ENCODE measurements at places on chromosomes 11 and 22. TPM values are rescaled to one million over a fixed set of nuclear protein-coding genes. Genes with fewer than 3 reads are reported as not detected.
A peak's percentile ranks its signal among the peaks of the same experiment; 100 is the strongest.

Gene FAM227A
- 0.17 TPM for total RNA-seq

- no peak for DNase-seq
Measured at GRCh38 chr11:99065121-99065520, 44.4 kb downstream of the CNTN5 start.

Gene RFPL2
- not detected for total RNA-seq

- no peak for DNase-seq
Measured at GRCh38 chr11:94869186-94869585, 101.0 kb downstream of the AMOTL1 start.

Gene CCDC88B
- total RNA-seq: 0.07 TPM

GRCh38 chr11:57458060-57458409 lies 2.3 kb upstream of the RTN4RL2 start:
- peak; percentile 37 for DNase-seq

DNA sequence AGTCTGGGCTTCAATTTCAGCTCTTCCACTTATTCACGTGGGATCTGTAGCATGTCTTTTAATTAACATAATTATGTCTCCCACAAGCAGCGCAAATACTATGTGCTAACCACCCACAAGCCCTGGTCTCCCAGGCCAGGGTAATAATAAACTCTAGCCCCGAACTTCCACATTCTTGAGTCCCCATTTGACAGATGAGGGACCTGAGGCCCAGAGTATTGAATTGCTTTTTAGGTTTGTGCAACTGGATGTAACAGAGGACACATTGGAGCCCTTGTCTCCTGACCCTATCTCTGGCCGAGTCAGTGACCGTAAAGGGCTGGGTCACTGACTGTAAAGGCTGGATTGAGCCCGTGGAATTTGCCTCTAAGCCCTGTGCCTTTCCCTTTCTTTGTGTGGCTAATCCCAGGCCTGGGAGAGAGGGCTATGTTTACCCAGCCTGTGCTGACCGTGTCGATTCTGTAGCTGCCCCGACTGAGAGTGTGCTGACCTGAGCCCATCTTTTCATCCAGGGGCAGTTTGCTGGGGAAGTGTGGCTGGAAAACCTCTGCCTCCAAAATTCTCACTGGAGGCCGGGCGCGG lies 3.9 kb downstream of the CRYBB2 start:
- DNase-seq: no peak

GRCh38 chr11:19349340-19350025 lies 108.7 kb upstream of the E2F8 start:
- peak; percentile 30 for DNase-seq

Gene RAC2
- 5.0 TPM for total RNA-seq

DNA sequence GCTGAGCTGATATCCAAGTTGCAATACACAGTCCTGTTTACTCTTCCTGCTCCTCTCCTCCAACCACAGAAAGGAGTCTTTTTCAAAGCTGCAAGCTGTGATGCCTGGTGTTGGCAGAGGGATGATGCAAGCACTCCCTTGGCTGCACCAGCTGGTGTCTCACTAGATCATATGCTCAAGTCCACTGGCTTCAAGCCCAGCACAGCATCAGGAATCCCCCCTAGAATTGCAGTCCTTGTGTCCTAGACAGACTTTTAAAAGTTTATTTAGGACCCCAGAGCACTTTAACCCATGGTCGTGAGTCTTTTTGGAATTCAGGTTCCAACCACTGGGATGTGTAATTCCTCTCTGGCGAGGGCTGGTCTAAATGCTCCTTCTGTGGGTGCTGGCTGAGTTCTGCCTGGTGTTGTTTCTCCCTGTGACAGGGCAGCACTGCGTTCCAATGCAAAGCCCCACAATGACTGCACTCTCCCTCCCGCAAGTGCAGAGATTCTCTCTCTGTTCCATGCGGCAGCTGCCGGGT lies 1.9 kb upstream of the HEPN1 start:
- DNase-seq: no peak

DNA sequence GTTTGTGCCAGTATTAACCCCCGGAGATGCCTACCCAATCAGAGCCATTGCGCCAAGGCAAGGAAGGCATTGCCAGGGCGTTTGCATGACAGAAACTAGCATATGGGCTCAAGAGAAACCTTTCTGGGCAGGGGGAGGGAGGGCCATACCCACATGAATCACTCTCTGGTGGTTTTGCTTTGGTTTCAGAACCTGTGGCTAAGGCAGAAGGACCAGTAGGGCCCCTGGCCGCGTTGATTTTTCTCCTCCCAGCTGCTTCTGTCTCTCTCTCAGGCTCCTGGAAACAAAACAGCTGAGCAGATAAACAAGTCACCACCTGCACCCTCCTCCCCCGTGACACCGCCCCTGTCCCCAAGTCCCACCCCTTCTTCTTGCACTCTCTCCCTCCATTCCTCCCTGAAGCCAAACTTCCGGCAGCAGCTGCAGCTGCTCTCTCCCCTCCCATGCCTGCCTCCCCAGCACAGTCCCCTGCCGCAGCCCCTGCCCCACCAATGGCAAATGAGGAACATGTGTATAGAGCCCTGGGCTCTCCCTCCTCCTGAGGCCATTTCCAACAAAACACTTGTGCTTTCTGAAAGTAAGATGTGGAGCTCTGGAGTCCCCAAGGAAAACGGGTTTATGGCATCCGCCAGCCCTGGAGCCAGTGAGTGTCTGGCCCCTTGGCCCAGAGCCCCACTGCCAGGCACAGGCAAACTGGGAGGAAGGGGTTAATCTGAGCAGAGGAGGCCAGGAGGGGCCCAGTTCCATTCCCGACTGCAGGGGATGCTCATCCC lies 39.0 kb upstream of the ADA2 start:
- peak; percentile 77 for DNase-seq

Gene TMEM151A
- not detected for total RNA-seq

GRCh38 chr11:25317216-25317615 lies 820.4 kb downstream of the LUZP2 start:
- no peak for DNase-seq

GRCh38 chr11:83292709-83293456 lies 6.7 kb upstream of the CCDC90B start:
- peak; percentile 75 for DNase-seq

Gene ADM
- 361 TPM for total RNA-seq

- no peak for DNase-seq
Measured at GRCh38 chr22:23264610-23265367, 84.5 kb downstream of the BCR start.

DNA sequence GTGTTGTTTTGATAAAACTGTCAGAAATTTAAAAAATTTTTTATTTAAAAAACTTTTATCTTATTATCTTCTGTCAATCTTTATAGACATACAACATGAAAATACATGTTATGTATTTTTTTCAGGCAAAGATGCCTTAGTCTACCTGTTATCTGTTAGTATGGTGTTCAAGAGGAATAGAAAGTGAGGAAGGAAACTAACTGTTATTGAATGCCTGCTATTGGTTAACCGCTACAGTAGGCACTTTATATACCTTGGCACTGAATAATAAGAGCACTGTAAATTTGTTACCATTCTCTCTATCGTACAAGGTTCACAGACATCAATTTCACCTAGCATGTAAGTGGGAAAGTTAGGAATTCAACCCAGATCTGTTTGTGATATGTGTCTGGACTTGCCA lies 272.1 kb upstream of the CCDC90B start:
- DNase-seq: no peak

DNA sequence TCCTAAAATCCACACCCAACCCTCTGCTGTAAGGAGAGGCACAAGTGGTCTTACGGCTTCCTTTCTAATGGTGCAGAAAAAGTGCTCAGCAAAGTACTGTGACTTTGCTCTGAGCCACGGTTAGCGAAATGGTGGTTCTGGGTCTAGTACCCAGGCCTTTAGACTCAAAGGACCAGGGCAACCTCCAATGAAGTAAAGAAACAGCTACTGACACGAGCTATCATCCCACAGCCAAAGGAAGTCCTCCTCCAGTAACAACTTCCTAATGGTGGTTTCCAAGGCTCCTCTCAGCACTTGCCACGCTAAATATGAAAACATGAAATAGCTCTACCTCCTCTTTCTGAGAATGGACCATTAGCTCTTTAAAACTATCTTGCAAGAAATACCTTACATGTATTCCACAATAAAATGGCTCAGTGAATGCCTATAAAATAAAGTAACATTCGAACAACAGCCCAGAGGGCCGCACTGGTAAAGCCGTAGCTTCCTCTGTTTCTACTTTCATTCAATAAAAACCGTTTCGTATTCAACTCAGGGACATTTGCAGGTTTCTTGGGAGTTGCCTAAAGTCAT lies 122.4 kb downstream of the ETS1 start:
- no peak for DNase-seq

DNA sequence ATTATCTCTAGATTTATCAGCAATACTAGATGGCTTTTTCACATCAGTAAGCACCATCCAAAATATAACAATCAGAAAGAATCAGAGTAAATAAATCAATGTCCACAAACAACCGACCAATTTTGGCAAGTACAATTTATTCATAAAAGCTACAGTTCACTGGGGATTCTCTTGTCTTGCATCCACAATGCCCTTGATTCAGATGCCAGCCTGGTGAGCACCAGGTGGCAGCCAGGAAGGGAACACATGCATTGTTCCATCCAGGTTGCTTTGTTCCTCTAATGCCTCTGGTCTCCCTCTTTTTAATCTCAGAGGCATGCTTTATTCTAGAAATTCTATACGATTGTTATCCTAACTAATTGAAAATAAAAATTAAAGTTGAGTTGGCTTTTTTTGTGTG lies 242.1 kb upstream of the KIRREL3 start:
- DNase-seq: no peak

GRCh38 chr11:128528294-128528693 lies 59.1 kb downstream of the ETS1 start:
- DNase-seq: no peak

GRCh38 chr11:71456294-71456693 lies 3.3 kb downstream of the NADSYN1 start:
- no peak for DNase-seq

Gene PDGFD
- total RNA-seq: 30.0 TPM

DNA sequence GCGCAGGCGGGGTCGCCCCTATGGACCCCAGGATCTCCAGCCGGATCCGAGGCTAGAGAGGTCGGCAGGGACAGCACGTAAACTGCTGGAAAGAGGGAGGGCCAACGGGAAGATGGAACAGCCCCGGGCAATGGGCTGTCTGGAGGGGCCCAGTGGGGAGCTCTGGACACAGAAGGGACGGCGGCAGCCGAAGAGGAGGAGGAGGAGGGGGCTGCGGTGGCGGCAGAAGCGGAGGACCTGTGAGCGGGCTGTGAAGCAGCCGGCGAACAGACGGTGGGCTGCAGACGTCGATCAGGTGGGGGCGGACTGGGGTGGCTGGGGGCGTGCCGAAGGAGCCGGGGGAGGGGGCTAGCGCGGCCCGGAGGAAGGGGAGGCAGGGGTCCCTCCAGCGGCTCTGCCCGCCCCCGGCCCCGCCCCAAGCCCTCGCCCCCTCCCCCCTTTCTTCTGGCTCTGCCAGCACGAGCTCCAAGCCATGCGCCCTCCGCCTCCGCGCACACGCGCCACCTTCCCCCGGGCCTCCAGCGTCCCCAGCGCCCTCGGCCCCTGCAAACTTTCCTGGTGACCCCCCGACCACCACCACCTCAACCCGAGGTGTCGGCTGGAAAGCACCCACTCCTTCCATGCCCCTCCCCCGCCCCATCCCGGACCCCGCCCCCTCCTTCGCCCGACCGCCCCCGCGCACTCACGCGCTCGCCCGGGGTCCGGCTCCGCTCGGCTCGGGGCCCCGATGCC lies 432 bp downstream of the TNKS1BP1 start:
- DNase-seq: peak; percentile 54
